Central memory CD8-positive, alpha-beta T cell (primary cell): ENCODE measurements at places on chromosomes 6 and 20.
A peak's percentile ranks its signal among the peaks of the same experiment; 100 is the strongest.

GRCh38 chr20:39036851-39037250, 74.7 kb downstream of the DHX35 start:
- no peaks in the 10 kb centered on the region for H3K4me1 ChIP-seq
- H3K36me3 ChIP-seq, result peaks cover 33% of the 10 kb centered on the region
- H3K27me3 ChIP-seq, result no peaks in the 10 kb centered on the region
- H3K4me3 ChIP-seq, result no peak overlapping the region
- DNase-seq, result no peak

GRCh38 chr6:157558487-157559200, 177.7 kb downstream of the ZDHHC14 start:
- DNase-seq, result no peak
- H3K36me3 ChIP-seq, result peaks cover 4% of the 10 kb centered on the region
- no peak overlapping the region for H3K4me3 ChIP-seq
- no peaks in the 10 kb centered on the region for H3K27me3 ChIP-seq

- H3K36me3 ChIP-seq, result no peaks in the 10 kb centered on the region
- H3K27ac ChIP-seq, result no peak overlapping the region
- H3K4me1 ChIP-seq, result no peaks in the 10 kb centered on the region
- H3K27me3 ChIP-seq, result no peaks in the 10 kb centered on the region
- H3K4me3 ChIP-seq, result no peak overlapping the region
Observed at GRCh38 chr6:119902681-119903080, 553.1 kb upstream of the MAN1A1 start.

GRCh38 chr6:17490724-17491123, 97.3 kb downstream of the CAP2 start:
- no peak overlapping the region for H3K4me3 ChIP-seq
- H3K27ac ChIP-seq, result no peak overlapping the region
- H3K27me3 ChIP-seq, result peaks cover 69% of the 10 kb centered on the region
- DNase-seq, result no peak
- no peaks in the 10 kb centered on the region for H3K36me3 ChIP-seq

GRCh38 chr20:52974179-52974594, 2.0 kb downstream of the TSHZ2 start:
- peaks cover 12% of the 10 kb centered on the region for H3K4me1 ChIP-seq
- no peak overlapping the region for H3K27ac ChIP-seq
- DNase-seq, result no peak
- H3K36me3 ChIP-seq, result peaks cover 2% of the 10 kb centered on the region
- H3K27me3 ChIP-seq, result peaks cover 93% of the 10 kb centered on the region
- peak overlapping the region; percentile 22 for H3K4me3 ChIP-seq

GRCh38 chr20:17859616-17860232, 108.9 kb downstream of the SNX5 start:
- H3K4me3 ChIP-seq, result peak overlapping the region; percentile 9
- no peaks in the 10 kb centered on the region for H3K36me3 ChIP-seq
- H3K27me3 ChIP-seq, result peaks cover 13% of the 10 kb centered on the region

DNA sequence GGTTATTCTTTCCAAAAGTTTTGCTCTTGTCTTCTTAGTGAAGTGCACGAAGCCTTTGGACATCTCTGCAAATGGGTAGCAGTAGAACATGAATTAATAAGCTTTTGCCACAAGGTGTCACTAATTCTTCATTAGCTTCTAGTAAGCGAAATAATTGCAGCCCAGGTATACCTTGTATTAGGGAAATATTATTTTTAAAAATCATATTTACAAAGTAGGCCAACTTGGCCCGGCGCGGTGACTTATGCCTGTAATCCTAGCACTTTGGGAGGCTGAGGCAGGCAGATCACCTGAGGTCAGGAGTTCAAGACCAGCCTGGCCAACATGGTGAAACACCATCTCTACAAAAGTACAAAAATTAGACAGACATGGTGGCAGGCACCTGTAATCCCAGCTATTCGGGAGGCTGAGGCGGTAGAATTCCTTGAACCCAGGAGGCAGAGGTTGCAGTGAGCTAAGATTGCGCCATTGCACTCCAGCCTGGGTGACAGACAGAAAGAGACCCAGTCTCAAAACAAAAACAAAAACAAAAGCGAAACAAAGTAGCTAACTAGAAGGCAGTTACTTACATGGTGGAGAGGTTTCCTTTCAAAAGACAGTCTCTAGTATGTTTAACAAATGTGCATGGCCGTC, 8.8 kb upstream of the RSPH3 start:
- peaks cover 13% of the 10 kb centered on the region for H3K4me1 ChIP-seq
- H3K4me3 ChIP-seq, result peak overlapping the region; percentile 59
- no peaks in the 10 kb centered on the region for H3K27me3 ChIP-seq
- H3K36me3 ChIP-seq, result peaks cover 1% of the 10 kb centered on the region
- DNase-seq, result peak; percentile 21

DNA sequence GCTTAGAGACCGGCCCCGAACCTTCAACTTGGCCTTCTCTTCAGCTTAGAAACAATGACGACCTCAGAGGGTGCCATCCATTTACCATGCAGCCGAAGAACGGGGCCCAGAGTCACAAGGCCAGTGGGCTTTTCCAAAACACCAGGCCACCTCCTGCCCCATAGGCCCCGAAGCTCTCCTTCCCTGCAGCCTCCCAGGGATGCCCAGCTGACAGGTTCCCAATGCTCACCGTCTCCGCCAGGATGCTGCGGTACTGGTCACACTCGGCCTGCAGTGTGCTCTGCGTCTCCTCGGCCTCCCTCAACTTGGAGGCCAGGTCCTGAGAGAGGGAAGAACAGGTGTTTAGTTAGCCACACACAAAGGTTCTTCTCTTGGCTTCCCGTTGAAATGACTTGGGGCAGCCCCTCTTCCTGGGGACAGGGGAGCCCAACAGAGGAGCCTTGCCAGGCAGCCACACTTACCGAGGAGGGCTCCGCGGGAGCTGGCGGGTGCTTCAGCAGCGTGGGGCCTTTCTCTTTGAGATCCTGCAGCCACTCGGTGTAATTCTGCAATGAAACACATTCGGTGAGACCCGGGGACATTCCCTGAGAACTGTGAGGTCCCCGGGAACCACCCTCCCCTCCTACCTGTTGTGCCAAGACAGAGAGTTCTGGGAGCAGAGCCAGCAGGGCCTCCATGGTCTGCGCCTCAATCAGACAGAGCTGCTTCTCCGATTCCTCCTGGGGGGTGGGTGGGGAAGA, 51.5 kb downstream of the DSTN start:
- H3K27ac ChIP-seq, result no peak overlapping the region
- no peak overlapping the region for H3K4me3 ChIP-seq
- no peaks in the 10 kb centered on the region for H3K27me3 ChIP-seq
- peaks cover 11% of the 10 kb centered on the region for H3K36me3 ChIP-seq
- no peak for DNase-seq
- peaks cover 5% of the 10 kb centered on the region for H3K4me1 ChIP-seq

DNA sequence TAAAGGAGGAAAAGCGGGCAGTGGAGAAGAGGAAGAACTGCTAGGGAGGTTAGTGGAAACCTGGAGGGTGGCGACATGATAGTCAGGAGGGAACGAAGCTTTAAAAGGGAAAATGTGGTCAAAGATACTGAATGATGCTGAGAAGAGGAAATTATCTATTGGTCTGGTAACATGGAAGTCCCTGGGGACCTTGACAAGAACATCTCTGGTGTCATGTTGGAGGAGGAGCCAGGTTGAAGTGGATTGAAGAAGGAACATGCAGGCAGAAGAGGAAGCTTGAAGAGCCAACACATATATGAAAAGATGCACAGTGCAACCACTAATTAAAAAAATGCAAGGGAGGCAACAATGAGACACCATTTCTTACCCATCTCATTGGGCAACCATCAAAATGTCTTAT, 251.9 kb upstream of the RNF24 start:
- no peak overlapping the region for H3K4me3 ChIP-seq
- no peaks in the 10 kb centered on the region for H3K4me1 ChIP-seq
- H3K36me3 ChIP-seq, result no peaks in the 10 kb centered on the region

DNA sequence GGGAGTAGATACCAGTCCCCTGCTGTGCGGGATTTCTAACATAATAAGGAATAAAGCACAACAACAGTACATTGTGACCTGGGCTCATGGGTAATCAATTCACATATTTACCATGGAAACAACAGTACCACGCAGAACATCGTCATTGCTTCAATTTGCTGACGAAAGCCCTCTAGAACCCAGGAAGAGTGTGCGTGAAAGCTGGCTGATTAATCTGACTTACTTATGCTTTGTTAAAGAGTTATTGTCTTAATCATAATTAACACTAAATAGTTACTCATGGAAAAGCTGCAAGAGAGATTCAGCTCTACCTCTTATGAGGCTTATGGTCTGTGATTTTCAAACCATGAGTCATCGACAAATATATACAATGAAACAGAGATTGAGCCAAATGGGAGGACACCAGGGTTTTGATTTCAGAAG, 644.3 kb upstream of the AGPAT4 start:
- H3K36me3 ChIP-seq, result no peaks in the 10 kb centered on the region
- no peak overlapping the region for H3K4me3 ChIP-seq
- no peak for DNase-seq

DNA sequence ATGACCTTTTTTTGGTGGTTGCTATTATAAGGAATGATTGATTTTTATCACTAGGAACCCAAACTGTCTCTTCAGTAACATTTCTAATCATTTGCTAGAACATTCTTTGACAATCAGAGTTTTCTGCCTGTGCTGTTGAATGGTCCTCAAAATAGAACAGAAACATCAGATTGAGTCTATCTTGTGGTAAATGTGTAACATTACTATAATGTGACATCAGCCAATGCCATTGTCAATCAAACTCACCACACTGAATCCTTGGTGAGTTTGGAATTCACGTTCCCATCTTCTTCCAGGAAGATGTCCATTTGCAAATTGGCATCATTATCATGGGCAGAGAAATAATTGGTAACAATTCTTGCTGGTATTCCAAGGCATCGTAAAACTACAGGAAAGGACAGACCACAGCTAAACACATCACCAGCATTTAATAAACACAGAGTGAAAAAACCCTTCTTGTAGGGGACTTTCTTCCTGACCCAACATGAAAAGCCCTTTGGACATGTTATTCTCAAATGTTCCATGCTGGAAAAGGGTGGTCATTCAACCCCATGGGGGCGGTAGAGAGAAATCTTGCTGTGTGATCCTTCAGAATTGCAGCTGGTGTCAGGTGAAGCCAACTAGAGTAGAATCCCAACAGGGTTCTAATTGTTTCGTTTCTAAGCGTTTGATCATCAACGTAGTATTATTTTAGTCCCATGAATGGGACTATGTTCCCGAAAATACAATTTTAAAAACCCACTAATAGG, 98.5 kb downstream of the F13A1 start:
- DNase-seq, result no peak
- H3K27me3 ChIP-seq, result peaks cover 44% of the 10 kb centered on the region
- H3K4me1 ChIP-seq, result no peaks in the 10 kb centered on the region
- H3K4me3 ChIP-seq, result no peak overlapping the region
- peaks cover 3% of the 10 kb centered on the region for H3K36me3 ChIP-seq

DNA sequence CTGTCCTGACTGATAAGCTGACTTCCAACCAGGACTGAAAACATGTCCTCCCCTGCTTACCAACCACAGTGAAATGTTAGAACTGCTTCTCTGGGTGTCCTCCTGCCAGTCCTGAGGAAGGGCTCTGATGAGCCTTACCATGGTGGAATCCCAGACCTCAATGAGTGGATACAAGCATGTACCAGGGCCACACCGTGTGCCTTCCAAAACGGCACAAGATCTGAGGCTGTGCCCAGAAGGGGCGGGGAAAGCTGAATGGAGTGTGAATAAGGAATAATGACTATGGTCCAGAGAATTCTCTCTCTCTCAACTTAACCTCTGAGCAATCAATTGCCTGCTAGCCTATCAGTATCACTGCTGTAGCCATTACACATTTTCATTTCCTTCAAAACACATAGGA, 51.7 kb downstream of the PDE10A start:
- H3K27me3 ChIP-seq, result no peaks in the 10 kb centered on the region
- DNase-seq, result no peak
- H3K27ac ChIP-seq, result no peak overlapping the region
- no peak overlapping the region for H3K4me3 ChIP-seq

DNA sequence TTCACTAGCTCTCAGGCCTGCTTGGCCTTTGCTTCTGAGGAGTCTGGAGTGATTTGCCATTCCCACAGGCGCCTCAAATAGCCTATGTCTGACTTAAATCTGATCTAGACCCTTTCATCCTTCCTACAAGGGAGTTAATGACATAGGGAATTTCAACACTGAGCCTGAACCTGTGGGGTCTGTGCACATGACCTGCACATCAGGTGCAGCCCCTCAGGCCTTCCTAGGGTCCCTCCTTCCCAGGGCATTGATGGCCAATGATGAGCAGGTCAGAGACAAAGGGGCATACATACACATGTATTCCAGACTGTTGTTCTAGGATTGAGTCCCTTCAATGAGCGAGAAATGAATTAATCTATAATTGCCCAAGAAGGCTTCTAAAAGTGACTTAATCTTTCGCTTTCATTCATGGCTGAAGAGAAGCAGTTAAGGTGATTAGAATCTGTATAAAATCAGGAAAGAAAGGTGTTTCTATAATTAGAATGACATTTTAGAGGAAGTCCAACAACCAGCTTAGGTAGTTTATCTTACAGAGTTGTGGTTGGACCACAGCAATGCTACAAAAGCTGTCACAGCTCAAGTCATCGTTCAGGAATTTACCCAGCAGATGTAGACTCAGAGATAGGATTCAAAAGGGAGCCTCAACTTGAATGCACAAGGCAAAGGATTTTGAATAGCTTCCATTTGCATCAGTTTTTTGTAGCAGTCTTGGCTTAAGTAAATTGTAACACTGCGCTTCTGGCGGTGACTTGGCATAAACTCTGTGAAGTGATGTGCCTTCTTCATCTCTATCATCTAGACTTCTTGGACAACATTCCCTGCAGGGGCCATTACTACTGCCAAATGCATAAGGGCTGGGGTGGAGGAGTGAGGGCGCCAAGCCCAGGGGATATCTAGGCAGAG, 27.0 kb upstream of the TBC1D7 start:
- H3K4me1 ChIP-seq, result peaks cover 39% of the 10 kb centered on the region
- peaks cover 4% of the 10 kb centered on the region for H3K36me3 ChIP-seq
- H3K4me3 ChIP-seq, result peak overlapping the region; percentile 83
- no peaks in the 10 kb centered on the region for H3K27me3 ChIP-seq
- peak overlapping the region; percentile 96 for H3K27ac ChIP-seq
- no peak for DNase-seq

- H3K36me3 ChIP-seq, result no peaks in the 10 kb centered on the region
- no peaks in the 10 kb centered on the region for H3K27me3 ChIP-seq
Observed at GRCh38 chr6:162198925-162199324, 528.6 kb downstream of the PRKN start.

DNA sequence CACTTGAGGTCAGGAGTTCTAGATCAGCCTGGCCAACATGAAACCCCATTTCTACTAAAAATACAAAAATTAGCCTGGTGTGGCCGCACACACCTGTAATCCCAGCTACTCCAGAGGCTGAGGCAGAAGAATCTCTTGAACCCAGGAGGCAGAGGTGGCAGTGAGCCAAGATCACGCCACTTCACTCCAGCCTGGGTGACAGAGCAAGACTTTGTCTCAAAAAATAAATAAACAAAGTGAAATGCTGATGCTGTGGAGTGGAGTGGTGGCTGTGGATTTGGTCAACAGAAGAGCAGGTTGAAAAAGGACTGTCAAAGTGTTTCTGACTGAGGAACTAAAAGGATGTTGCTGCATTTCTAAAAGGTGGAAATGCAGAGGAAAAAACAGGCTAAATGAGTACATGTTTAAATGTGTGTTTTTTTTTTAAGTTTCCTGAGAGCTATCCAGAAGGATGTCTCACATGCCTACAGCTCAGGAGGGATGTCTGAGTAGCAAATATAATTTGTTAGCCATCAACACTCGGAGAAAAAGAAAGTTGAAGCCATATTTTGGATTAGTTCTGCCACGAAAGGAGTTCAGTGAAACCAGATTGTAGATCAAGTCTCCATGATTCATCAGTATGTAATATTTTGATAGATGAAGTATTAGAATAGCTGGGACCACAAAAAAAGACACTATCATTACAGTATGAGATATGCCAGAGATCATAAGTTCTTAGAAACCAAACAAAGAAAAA, 621.1 kb upstream of the ADGRB3 start:
- no peaks in the 10 kb centered on the region for H3K36me3 ChIP-seq
- H3K27ac ChIP-seq, result no peak overlapping the region
